ENCODE measurements at places on chromosomes 2 and 18.

DNA sequence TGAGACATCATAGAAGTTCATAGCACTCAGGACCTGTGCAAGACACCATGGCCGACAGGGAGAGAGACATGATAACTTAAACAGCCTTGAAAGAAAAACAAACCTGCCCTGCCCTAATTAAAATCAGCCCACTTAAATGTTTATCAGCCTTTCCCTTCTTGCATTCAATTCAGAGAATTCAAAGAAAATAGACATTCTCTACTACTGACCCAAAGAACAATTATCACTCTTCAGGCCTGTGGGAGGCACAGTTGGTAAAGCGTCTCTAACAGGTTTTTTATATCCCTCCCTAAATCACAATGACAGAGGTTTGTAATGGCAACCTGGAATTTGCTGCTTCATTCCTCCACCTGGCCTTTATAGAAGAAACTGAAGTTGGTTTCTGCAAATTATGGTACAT lies 1.7 kb downstream of the CDK15 start:
- DNase-seq = no peak

DNA sequence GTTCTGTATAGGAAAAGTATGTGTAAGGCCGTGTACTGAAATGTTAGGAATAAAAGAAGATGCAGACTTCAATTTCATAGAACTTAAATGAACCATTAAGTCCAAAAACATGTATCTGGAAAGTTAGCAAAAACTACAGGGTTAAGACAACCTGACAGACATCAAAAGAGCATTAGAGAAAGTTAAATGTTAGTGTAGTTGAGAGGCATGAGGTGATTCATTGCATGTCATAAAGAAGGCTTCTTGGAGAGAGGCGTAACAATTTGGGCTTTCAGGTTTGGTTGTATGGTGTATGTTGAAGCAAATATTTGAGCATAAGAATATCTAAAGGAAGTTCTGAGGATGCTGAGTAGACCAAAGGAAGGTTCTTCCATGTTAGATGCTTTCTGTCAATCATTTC lies 6.3 kb downstream of the EPC2 start:
- DNase-seq = no peak

DNA sequence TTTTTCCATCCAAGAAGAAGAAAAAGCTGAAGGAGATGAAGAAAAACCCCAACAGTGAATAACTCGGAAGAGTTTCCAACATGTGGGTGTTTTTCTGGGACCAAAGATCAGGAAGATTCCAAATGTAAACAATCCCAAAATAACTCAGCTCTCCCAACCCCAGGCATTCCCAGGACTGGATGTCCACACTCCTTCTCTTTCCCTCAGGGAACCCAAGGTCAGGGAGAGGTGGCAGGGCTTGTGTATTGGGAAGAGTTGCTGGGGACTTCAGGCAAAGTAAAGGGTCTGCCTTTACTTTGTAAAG lies 268.0 kb downstream of the DYSF start:
- DNase-seq = no peak

DNA sequence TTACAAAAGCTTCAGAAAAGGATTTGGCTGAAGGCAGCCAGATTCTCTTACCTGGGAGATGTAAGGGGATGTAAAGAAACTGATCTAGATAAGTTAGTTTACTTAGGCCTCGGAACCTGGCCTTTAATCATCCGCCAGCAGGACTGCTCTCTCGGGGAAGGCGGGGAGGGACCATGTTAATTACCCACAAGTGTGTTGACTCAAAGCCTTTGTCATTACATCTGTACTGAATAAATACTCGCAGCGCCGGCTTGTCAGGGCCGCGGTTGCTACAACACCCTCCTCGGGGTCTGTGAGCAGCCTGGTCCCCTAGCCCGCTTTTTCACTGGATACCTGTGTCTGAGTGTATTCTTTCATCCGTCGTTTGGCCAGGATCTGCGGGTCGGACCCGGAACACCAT lies 6.7 kb downstream of the CHMP3 start:
- DNase-seq = no peak

GRCh38 chr2:170255971-170256370 lies 78.0 kb downstream of the MYO3B start:
- no peak for DNase-seq

DNA sequence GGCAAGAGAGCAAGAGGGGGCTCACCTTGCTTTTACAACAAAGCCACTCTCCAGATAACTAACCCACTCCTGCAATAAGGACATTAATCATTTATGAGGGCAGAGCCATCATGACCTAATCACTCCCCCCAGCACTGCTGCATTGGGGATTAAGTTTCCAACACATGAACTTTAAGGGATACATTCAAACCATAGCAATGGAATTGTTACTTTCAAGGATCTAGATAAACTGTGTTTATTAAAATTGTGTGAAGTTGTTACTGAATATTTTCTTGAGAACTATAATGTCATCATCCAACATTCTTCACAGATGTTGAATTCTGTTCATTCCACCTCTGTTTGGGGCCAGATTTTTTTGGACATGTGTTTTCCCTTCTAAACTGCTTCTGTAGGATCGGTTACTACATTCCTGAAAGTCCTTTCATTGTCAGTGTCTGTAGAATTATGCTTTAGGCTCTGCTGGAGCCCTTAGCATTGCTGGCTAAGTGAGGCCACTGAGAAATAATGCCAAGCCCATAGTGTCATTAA lies 50.4 kb downstream of the SPATS2L start:
- no peak for DNase-seq

DNA sequence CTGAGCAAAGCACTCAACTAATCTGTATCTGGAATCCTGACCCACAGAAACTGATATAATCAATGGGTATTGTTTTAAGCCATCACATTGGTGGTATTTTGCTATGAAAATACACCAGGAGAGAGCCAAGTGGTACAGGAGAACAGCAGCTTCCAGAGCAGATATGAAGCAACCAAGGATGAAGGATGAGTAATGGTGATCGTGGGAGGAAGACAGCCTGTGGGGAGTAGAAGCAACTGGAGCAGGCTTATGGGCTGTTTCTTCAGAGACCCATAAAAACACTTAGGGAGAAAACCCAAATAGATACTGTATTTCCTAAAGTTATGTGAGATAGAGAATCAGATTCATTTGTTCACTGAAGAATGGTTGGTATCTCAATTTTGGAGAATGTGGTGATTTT lies 330.8 kb downstream of the NUP35 start:
- no peak for DNase-seq

- DNase-seq = peak; percentile 67
These were observed 38.3 kb upstream of the IL1R1 start for GRCh38 chr2:102103992-102104871.

DNA sequence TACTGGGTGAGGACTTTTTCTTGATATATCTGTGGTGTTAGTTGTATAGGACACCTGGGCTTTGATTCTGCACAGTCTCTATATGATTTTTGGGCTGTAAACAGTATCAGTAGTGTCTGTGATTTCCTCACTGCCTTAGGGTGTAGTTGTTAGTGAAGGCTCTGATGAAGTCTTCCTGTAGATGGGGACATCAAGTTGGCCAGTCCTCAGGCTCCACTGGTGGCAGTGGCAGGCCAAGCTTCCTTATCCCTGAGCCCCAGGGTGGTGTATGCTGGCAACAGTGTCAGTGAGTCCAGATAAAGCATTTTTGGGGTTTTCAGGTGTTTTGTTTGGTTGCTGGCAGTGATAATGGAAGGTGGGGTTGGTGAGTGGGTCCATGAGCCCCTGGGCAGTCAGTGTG lies 961.4 kb downstream of the DSC3 start:
- DNase-seq = no peak

DNA sequence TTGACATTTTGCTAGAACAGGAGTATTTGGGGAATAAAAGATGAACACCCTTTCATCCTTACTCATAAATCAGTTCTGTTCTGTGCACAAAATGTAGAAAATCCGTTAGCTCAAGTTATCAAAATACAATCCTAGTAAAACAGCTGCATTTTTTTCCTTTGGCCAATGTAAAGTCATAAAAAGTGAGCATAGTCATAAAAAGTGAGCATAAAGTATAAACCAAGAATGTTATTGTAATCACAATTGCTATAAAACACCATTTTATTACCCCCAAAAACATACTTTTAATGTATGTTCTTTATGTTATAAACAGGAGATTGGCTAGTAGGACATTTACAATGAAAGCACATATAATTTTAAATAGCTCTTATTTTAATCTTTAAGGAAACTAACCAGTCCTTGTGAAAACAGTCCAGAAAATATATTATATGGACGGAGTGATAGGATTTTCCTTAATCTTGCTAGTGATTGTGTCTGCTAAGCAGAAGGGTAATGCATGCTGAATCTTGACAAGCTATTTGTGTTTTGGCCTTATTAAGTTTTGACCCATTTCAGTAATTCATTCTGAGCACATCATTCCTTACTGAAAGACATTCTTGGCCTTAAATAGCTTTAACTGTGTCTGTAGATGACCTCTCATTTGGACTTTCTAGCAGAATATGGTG lies 891.8 kb downstream of the DSC3 start:
- DNase-seq = no peak

DNA sequence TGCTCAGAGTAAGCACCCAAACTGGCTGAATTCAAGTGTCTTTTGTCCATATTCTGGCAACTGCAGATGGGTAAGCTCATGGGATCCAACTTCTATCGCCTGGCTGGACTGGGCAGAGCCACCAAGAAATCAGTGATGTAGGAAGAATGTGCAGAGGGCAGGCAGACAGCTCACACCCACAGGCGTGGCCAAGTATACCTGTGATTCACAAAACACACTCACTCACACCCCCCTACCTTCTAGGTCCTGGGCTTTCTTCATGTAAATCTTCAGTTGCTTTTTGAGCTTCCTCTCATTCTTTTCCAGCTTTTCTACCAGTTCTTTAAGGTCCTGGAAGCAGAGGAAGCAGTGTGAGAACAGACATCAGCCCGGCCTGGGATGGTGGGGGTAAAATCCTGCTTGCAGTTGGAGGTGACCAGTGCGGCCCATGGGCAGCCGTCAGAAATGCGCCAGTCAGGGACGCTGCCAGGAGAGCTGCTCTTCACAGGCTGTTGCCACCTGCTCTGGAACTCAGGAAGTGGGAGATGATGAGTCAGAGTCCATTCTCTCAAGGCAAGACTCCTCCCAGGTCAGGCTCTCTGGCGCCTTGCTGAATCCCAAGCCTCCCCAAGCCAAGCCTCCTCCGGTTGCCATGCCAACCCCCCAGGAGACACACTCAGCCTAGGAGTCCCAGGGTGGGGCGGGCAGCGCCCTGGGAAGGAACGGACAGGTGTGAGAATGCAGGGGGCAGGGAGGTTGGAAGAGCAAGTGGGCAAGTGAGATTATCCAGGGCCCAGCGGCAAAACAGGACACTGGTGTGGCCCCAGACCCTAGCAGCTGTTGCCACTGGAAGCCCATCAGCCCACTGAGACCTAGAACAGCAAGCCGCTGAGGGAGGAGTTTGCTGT lies 36.2 kb upstream of the ACAA2 start:
- DNase-seq = no peak

All from GM12878 (cell line).